ENCODE measurements at places on chromosomes 2 and 18.
A peak's percentile ranks its signal among the peaks of the same experiment; 100 is the strongest.

GRCh38 chr2:143117225-143117624, 12.0 kb upstream of the ARHGAP15 start:
- no peak for DNase-seq

DNA sequence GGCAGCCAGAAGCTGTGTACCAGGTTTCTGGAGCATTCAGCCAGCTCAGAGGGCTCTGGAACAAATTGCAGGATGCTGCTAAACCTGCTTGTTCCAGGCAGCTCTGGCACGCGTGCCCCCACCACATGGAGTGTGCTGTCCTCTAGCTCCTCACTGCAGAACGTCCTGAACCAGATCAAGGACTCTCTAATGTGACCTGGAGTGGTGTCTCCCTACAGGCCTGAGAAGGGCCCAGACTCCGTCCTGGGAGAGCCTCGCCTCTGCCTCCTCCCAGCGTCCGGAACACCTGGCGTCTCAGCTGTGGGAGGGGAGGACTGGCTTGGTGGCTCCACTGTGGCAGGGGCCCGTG, 115.6 kb upstream of the GPC1 start:
- no peak for DNase-seq

DNA sequence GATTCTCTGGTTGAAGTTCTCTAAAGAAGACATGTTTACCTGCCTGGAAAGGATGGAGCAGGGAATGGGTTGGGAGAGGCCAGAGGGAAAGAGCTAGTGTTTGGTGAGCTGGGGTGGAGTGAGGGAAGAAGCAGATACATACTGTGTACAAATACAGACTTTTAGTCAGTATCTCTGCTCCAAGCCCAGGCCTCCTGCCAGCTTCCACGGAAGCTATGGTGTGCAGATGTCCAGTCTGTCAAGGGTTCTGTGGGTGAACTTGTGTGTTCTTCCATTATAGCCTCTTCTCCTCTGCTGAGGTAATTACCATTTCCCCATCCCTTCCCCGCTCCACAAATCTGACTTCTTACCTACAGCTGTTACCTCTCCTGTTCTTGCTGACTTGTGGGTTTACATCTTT, 208.6 kb downstream of the HRH4 start:
- DNase-seq, result no peak

- no peak for DNase-seq
These were observed 62.7 kb downstream of the CCDC74A start for GRCh38 chr2:131590366-131590765.

- DNase-seq, result no peak
These were observed 293.2 kb downstream of the PLCL1 start for GRCh38 chr2:198097630-198098029.

DNA sequence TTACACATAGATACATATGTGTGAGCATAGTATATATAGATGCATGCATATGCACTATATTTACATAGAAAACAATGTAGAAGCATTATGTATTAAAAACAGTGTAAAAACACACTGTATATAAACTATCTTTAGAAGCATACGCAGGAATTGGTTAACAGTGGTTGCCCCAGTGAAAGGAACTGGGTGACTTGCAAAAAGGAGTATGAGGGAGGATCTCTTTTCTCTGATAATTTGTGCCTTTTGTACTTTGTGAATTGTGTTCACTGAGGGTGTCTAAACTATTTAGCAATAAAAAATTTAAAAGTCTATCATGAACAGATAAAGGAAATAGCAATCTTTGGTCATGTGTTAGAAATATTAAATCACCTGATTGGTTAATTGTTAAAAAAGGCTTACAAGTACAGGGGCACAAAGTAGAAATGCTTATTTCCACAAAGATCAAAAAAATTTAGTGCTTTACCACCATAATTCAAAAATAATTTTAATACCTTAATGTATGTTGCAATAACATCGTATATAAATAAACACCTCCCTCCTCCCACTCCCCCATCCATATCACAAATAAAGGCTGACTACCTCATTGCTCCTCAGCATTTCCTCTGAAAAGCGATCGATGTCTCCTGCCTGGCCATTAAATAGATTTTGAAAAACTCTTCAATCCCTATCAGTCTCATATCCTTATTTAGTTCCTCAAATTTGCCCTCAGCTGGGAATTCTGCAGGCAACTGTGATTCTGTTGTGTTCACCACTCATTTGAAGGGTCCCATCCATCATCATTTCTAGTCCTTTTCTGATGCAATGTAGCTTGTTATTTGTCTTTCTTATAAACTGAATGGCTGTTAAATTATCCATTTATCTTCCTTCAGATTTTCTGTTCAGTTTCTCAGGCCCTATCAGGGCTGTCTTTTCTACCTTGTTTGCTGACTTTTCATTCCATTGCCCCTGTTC, 257.3 kb downstream of the AGPS start:
- DNase-seq, result no peak

DNA sequence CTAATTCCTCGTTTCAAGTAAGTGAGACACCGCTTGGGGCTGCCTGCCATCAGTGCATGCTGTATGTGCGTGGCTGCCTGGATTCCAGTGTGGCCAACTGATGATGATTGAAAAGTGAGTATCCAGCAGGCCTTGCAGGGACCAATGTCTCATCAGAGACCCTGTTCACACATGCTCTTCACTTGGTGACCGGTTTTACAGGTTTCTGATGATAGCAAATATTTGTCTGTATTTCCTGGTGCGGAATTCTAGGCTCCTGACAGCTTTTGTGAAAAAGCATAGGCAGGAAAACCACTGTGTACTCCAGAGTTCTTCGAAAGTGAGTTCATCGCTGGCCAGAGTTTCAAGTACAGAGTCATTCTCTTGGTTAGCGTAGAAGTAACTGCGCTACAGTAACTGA, 13.8 kb upstream of the YWHAQ start:
- no peak for DNase-seq

DNA sequence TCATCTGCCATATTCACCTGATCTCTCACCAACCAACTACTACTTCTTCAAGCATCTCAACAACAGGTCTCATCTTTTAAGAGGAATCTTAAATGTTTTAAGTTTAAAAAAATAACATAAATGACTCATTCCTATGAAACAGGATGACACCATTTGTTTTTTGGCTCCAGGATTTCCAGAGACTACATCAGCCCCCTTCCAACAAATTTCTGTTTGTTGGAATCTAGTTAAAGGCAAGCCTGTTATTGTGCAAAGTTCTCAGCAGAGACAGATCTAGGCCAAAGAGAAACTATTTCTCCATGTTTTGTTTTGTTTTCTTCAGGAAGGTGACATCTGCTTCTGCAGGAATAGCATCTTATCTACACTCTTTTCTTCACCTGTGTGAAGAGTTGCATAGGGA, 204.8 kb upstream of the SH3BP4 start:
- no peak for DNase-seq

GRCh38 chr2:232133078-232133477, 171.6 kb downstream of the DIS3L2 start:
- DNase-seq, result no peak

GRCh38 chr2:191231995-191232394, 13.2 kb upstream of the MYO1B start:
- DNase-seq, result no peak

DNA sequence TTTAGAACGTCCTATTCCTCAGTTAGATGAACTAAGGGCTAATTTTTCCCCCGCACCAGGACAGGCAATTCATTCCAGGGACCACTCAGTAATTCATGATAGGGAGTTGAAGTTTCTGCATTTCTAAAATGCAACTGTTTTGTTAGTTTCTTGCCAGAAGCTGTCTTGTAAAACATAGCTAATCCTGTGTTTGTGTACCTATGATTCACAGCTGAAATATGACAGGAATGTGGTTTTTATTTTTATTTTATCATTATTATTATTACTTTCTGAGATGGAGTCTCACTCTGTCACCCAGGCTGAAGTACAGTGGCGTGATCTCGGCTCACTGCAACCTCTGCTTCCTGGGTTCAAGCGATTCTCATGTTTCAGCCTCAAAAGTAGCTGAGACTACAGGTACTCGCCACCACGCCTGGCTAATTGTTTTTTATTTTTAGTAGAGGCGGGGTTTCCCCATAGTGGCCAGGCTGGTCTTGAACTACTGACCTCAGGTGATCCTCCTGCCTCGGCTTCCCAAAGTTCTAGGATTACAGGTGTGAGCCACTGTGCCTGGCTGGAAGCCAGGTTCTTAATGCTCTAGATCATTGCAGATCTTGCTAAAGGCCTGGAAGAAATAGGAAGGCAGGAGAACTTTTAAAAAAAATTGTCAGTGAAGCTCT, 154.8 kb upstream of the FHL2 start:
- no peak for DNase-seq

- no peak for DNase-seq
These were observed 53.2 kb downstream of the NEMP2 start for GRCh38 chr2:190481339-190481738.

DNA sequence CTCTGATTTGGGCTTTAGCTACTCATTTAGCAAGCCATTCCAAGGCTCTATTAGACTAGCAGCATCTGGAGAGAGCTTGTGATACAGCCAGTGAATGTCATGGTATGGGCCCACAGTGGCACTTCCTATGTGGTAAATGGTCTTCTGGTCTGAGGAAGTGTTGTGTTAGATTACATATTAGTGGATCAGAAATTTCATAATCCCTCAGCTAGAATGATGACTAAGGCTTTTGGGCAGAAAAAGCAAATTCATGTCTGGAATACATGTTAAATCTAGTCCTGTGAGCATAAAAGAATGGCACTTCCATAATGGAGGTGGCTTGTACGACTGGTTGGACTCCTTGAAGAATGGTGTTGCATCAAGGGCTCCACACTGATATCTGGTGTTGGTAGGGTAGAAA, 436.8 kb upstream of the CWC22 start:
- DNase-seq, result no peak

- no peak for DNase-seq
These were observed 21.9 kb upstream of the MCFD2 start for GRCh38 chr2:46937471-46937901.

GRCh38 chr18:10739152-10739551, 213.3 kb downstream of the NAPG start:
- DNase-seq, result no peak

GRCh38 chr2:241858206-241859016, at the start of gene PDCD1:
PDCD1 (minus strand) TSS chr2:241858894; CDS start chr2:241858838, 56 bp downstream.
- DNase-seq, result peak; percentile 53

GRCh38 chr2:595831-596592, 81.2 kb downstream of the TMEM18 start:
- DNase-seq, result no peak

DNA sequence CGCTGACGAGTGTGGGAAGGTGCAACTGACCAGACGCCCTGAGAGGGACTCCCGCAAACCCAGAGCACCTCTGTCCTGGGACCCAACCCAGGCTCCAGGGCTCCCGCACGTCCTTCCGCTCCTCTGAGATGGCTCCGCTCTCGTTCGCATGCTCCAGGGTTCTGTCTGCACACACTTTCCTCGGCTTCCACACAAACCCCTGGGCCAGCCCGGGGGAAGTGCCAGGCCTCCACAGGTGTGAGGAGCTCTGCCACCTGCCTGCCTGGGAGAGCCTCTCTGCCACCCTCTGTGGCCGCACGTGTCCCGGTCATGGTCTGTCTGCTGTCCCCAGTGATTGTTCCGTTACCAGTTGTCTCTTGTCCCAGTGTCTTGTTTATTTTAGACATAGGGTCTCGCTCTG, 222.9 kb downstream of the HDAC4 start:
- no peak for DNase-seq

All from right lobe of liver (tissue), 6 donors.